ENCODE measurements at places on chromosomes 3 and 15.

DNA sequence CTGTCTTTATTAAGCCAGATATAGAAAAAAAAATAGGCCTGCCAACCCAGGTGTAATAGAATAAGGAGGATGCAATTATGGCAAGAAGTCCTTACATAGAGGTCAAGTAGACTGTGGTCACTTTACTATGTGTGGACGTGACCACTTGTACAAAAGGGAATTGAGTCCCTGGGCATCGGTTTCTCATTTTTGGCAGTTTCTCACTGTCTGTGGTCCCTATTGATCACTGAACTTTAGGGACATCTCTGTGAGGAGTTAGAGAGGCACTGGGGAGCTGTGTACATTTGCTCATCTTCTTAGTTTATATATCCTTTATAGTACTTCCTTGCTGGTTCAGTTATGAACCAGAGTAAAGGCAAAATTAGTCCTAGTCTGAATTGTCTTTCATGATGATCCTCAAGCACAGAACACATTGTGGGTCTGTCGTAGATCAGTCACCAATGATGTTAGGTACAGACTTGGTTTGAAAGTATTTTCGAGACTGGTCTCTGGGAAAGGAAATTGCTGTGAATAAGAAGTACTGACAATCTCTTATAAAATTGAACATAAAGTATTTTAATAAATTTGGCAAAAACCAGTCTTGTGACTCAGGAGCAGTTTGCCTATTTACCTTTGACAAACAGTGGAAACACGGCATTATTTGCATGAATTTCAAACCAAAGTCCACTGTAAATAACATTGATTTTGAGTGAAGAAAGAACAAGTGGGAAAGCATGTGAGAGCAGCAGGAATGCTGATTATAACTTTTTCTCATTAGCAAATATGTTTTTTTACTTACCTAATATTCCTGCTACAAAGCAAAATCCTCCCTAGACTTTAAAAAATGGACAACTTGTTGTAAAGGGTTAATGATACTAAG, 218.9 kb upstream of the DPH6 start:
- no peak for DNase-seq

- no peak for DNase-seq
Observed at GRCh38 chr3:6396631-6397030, 464.3 kb upstream of the GRM7 start.

DNA sequence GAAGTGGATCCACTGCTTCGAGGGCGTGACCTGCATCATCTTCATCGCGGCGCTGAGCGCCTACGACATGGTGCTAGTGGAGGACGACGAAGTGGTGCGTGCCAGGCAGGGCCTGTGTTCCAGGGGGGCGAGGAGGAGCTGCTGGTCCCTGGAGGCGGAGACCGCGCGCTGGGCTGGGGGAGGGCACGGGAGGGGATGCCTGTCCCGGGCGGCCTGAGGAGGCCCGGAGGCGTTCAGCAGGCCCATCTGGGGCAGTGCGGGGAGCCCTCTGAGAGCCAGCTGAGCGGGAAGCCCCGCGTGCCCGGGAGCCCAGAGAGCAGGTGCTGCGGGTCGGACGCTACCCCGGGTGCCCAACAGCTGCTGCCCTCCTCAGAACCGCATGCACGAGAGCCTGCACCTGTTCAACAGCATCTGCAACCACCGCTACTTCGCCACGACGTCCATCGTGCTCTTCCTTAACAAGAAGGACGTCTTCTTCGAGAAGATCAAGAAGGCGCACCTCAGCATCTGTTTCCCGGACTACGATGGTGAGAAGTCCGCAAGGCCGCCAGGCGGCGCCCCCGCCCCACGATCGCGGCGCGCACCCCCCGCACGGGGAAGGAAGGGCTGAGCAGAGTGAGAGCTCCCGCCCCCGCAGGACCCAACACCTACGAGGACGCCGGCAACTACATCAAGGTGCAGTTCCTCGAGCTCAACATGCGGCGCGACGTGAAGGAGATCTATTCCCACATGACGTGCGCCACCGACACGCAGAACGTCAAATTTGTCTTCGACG, 2.9 kb downstream of the GNAT1 start:
- no peak for DNase-seq

DNA sequence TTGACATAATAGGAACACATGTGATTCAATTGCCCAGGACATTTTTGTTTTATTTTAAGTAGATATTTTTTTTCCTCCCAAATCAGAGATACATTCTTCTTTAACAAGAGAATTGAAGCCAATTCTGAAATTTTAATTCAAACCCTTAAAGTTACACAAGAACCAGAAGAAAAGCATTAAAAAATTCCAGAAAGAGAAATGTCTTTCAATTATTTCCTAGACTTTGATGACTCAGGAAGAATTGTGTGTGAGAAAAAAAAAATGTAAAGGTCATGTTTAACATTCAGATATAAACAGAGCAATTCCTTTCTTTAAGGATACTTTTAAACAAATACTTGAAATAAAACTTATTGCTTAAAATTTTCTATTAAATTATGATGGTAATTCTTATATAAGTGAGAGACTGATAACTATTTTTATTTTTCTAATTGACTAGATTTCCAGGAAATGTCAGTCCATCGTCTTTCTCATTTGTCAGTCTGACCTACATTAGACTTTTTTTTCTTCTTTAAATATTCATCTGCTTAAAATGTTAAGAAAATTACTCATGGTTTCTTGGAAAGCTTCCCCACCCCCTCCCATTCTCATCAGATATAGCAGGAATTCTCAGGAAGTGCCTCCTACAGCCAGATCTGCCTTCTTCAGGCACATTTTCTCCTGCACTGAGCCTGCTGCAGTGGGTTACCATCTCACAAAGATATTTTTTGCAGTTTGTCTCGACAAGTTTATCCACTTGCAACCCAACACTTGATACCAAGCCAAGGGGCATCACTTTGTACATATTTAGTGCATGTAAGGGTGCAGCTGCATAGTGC, 261.8 kb upstream of the CBLB start:
- no peak for DNase-seq

DNA sequence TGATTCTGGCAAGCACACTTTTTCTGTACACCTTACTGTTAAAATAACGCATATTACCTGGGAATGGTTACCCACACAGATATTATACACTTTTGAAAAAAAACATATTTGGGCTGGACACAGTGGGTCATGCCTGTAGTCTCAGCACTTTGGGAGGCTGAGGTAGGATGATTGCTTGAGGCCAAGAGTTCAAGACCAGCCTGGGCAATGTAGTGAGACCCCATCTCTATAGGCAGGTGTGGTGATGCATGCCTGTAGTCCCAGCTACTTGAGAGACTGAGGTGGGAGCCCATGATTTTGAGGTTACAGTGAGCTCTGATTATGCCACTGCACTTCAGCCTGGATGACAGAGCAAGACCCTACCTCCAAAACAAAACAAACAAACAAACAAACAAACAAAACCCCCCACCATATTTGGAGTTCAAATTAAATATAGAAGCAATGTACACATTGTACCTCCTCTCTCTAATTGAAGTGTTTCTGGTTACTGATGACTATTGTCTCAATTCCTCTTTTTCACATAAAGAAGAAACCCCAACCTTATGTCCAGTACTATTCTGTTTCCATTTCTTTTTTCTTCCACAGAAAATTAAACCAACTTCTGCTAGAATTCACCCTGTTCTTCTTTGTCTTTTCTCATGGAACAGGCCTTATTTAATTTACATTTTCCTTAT, 152.6 kb upstream of the UMPS start:
- DNase-seq = no peak

DNA sequence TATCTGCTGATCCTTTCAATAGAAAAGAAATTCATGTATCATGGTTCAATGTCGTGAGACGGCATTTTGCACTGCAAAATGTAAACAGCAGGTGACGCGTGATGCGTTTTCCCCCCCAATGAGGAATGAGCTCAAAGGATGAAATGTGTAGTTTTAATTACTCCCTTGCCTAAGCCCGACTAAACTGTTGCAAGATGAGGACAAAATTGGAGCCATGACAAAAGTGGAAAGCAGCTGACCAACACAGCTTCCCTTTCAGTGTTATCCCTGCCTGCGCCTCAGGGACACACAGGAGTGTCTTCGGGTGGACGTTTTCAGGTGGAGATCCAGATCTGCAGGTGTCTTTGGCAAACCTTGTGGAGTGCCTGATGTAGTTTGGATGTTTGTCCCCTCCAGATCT, 92.0 kb downstream of the GABRG3 start:
- DNase-seq = no peak

DNA sequence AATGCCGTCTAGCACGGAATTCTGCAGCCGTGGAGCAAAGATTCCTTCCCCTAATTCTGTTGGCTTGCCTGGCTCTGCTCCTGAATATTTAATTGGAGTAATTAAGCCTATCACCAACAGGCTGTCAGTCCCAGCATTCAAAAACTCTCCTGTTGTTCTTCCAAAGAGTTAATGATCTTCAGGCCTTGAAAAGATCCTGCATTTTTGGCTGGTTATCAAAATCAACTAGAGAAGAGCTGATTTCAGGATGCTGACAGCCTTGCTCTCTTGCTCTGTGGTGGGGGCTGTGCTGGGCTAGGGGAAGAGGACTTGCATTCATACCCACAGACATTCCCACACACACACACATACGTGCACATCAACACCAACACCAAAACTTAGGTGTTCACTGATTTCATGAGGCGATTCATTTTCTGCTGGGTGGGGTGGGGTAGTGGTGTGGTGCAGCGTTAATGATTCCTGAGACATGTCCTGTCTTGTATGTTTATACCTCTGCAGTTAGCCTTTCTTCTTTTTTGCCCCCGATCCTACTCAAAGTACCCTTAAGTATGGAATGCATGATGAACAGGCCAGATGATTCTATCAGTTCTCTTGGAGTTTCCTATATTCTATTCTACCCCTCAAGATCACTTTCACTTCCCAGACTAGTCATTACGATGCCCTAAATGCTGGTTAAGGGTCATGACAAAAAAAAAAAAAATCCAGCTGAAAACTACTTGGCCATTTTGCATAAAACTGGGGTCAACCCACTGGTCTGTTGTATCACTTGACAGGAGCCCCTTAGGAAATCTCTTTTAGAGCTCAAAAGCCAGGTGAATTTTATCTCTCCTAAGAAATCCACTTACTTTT, 42.3 kb downstream of the CPN2 start:
- no peak for DNase-seq

DNA sequence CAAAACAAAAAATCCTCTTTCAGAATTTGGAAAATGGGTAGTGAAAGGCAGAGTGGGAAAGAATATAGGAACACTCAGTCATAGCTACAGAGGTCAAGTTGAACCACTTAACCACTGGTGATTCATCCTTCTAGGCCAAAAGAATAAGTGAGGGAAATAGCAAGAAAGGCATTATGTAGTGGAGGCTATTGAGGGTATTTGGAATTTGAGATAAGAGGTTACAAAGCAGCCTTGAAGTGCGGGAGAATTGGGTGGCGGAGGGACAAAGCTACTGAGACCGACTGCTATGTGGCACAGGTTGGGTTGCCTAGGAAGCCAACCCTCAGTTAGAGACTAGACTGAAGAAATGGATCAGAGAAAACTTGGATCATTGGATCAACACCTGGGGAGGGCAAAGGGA, 109.5 kb downstream of the SYNPR start:
- DNase-seq = no peak

DNA sequence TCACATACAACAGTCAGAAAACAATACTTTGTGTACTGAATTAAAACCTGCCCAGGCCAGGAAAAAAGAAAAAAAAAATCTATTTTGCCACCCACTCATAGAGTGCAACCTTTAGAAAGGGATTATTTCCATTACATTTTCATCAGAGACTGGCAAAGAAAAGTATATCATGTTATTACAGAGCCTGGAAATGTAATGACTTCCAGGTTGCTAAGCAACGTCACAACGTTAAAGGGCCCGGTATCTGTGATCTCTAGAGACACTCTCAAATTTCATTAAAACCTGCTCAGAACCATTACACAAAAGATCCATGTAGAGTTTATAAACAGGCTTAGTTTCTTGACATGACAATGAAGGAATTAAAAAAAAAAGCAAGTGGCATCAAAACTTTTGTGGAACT, 170.5 kb downstream of the CTNNB1 start:
- DNase-seq = peak; percentile 3

DNA sequence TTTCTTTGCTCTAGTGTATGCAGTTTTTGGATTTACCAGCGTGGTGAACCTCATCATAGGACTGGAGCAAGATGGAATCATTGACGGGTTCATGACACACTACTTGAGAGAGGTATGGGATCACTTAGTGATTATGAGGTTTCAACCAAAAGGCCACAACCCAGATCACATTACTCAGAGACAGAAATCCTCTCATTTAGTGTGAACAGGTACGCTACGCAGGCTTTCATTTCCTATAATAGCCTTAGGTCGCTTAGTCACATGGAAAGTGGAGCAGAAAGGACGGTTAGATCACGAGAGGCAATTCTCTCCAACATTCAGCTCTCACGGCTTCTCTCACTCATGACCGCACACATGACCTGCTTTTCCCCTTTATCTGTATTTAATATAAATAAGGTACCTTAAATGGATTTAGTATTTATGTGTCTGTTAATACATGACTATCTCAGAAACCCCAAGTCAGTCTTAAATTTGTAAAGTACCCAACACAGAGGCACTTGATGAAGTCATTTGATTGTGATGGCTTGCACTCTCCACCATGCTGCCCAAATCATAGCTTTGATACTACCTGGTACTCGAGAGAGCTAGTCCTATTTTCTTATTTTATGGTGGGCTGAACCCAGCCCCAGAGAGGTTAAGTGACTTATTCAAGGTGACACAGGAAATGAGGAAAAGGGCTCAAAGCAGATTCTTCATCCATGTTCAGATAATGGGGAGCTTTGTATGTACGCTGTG, 8.6 kb downstream of the TM6SF1 start:
- no peak for DNase-seq

DNA sequence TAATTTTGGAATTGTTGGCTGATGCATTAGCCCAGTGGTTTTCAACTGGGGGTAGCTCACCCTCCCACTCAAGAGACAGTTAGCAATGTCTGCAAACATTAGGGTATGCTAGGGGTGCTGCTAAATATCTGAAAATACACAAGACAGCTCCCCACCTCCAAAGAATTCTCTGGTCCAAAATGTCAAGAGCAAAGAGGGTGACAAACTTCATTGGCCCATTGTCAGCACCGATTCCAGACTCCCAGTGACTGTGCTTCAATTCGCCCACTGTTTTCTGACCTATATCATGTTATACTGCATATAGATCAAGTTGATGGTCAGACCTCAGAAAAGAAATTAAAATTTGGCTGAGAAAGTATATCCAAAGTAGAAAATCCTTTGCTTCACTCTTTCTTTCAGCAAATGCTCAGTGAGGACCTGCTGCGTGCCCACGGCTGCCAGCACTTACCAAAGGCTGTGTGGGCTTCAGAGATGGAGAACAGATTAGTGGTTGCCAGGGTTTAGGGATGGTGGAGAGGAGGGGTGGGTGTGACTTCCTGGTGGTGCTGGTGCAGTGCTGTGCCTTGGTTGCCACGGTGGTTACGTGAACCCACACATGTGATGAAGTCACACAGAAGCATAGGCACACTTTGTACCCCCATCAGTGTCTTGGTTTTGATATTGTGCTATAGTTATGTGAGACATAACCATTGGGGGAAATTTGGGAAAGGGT, 204.0 kb downstream of the PLCL2 start:
- no peak for DNase-seq

- no peak for DNase-seq
Observed at GRCh38 chr3:65230261-65231139, 542.7 kb upstream of the ADAMTS9 start.

All from NCI-H2107 (cell line).